Placental epithelial cell (primary cell): ENCODE measurements at places on chromosomes 1 and 21. TPM values are rescaled to one million over a fixed set of nuclear protein-coding genes. Genes with fewer than 3 reads are reported as not detected.

The FLVCR1 gene
- total RNA-seq = 6.2 and 9.0 TPM in 2 replicates

The CLCA4 gene
- not detected in 2 replicates for total RNA-seq

The RCC1 gene
- 27.9 and 38.3 TPM in 2 replicates for total RNA-seq

The OR2L2 gene
- total RNA-seq = not detected in 2 replicates

The TDRKH gene
- total RNA-seq = 2.4 and 4.8 TPM in 2 replicates

The ETV3L gene
- total RNA-seq = not detected in 2 replicates

The CFAP141 gene
- not detected in 2 replicates for total RNA-seq

The CA6 gene
- not detected in 2 replicates for total RNA-seq

The PPP1R12B gene
- 15.7 and 28.7 TPM in 2 replicates for total RNA-seq

The TRIM62 gene
- 2.0 and 2.8 TPM in 2 replicates for total RNA-seq

The AJAP1 gene
- total RNA-seq = under 0.01 and 0.39 TPM in 2 replicates

The MAGI3 gene
- 7.1 and 7.4 TPM in 2 replicates for total RNA-seq

The USH2A gene
- total RNA-seq = under 0.01 TPM in 1 of 2 replicates, not detected in the other

The HECTD3 gene
- 20.0 and 36.7 TPM in 2 replicates for total RNA-seq

The SMG7 gene
- 18.5 and 26.5 TPM in 2 replicates for total RNA-seq

The DHRS3 gene
- total RNA-seq = 16.1 and 29.1 TPM in 2 replicates

The DLGAP3 gene
- total RNA-seq = under 0.01 TPM in 2 replicates

The PHACTR4 gene
- 12.6 and 14.3 TPM in 2 replicates for total RNA-seq

The ICOSLG gene
- total RNA-seq = 0.43 and 0.79 TPM in 2 replicates

The FMOD gene
- total RNA-seq = under 0.01 TPM in 1 of 2 replicates, not detected in the other

The SHISA4 gene
- total RNA-seq = 17.9 and 18.1 TPM in 2 replicates

The NTMT2 gene
- total RNA-seq = not detected in 2 replicates

The SPRR2B gene
- not detected in 2 replicates for total RNA-seq

The ARL8A gene
- 11.8 and 11.9 TPM in 2 replicates for total RNA-seq

The SPRR1A gene
- total RNA-seq = not detected in 2 replicates

The NBPF4 gene
- total RNA-seq = not detected in 2 replicates

The ARTN gene
- not detected in 2 replicates for total RNA-seq

The LAMB3 gene
- total RNA-seq = 218 and 906 TPM in 2 replicates

The SLAMF9 gene
- total RNA-seq = 4.7 and 6.8 TPM in 2 replicates

The C1orf94 gene
- not detected in 2 replicates for total RNA-seq

The APP gene
- total RNA-seq = 412 and 694 TPM in 2 replicates

The ARHGAP30 gene
- total RNA-seq = 1.2 and 2.5 TPM in 2 replicates

The PIGV gene
- 21.5 and 29.8 TPM in 2 replicates for total RNA-seq

The PGLYRP3 gene
- total RNA-seq = not detected in 2 replicates

The PCBP3 gene
- 0.39 TPM in 1 of 2 replicates, not detected in the other for total RNA-seq

The ZFP69B gene
- 2.7 and 4.1 TPM in 2 replicates for total RNA-seq

The UMODL1 gene
- total RNA-seq = not detected in 2 replicates

The CEP85 gene
- total RNA-seq = 9.1 and 15.3 TPM in 2 replicates

The FAM72A gene
- 11.8 and 14.9 TPM in 2 replicates for total RNA-seq

The GBP2 gene
- 17.8 and 70.3 TPM in 2 replicates for total RNA-seq

The CD1E gene
- not detected in 2 replicates for total RNA-seq

The CLEC20A gene
- total RNA-seq = 0.43 and 0.79 TPM in 2 replicates

The CYP4A22 gene
- total RNA-seq = not detected in 2 replicates

The EGLN1 gene
- total RNA-seq = 45.5 and 71.6 TPM in 2 replicates

The TNNI3K gene
- total RNA-seq = 2.7 TPM in 1 of 2 replicates, not detected in the other

The KIAA0040 gene
- 13.7 and 37.3 TPM in 2 replicates for total RNA-seq

The AGTRAP gene
- total RNA-seq = 25.1 and 36.3 TPM in 2 replicates

The NPR1 gene
- 0.22 and 0.39 TPM in 2 replicates for total RNA-seq

The SLC9C2 gene
- 0.39 TPM in 1 of 2 replicates, not detected in the other for total RNA-seq

The HEYL gene
- not detected in 2 replicates for total RNA-seq

The LRRC8D gene
- 14.5 and 24.6 TPM in 2 replicates for total RNA-seq

The TCHH gene
- total RNA-seq = 0.11 and 0.39 TPM in 2 replicates

The NRAS gene
- 42.8 and 105 TPM in 2 replicates for total RNA-seq

The RBP7 gene
- total RNA-seq = 4.6 and 5.5 TPM in 2 replicates
